Activated gamma-delta T cell treated with Interleukin-2 at 50 U/mL for 16 hours (primary cell): ENCODE measurements at places on chromosomes 5 and 9.

DNA sequence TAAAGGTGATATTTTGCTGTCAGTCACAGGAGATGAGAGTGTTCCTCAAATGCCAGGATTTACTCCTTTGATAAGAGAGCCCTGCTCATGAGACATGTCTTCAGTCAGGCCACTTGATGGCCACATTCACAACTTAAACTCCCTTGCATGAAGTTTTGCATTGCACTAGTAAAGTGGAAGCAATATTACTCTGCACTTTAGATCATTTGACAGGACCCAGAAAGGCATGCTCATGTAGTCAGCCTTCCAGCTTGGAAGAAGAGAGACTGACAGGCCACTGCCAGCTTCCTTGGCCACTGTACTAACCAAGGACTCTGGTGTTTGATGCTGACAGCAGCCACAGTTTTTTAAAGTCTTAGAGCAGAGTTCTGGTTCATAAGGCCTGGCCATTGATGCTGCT, 42.6 kb downstream of the NPR3 start:
- no peak for DNase-seq

- DNase-seq = no peak
Observed at GRCh38 chr9:114390952-114391351, 3.2 kb upstream of the AKNA start.

GRCh38 chr5:17184588-17184987, 32.8 kb upstream of the BASP1 start:
- DNase-seq = no peak

- no peak for DNase-seq
Observed at GRCh38 chr5:38426986-38427950, 129.2 kb downstream of the LIFR start.

DNA sequence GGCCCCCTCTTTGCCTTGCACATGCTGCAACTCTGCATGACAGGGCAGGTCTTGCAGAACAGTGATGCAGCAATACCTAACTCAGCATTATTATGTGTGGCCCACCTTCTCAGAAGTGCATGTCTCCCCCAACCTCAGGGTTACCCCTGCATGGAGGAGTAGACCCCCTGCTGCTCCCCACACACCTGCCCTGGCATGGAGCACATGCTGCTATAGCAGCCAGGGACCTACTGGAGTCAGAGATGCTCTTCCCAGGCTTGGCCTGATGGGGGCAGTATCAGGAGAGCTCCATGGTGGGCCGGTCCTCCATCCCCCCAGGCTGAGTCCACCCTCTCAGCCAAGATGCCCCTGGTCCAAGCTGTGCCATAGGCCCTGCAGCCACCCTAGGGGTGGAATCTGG, 13.2 kb upstream of the BOD1 start:
- DNase-seq = no peak

- no peak for DNase-seq
Observed at GRCh38 chr9:133113163-133113948, 7.7 kb downstream of the RALGDS start.

DNA sequence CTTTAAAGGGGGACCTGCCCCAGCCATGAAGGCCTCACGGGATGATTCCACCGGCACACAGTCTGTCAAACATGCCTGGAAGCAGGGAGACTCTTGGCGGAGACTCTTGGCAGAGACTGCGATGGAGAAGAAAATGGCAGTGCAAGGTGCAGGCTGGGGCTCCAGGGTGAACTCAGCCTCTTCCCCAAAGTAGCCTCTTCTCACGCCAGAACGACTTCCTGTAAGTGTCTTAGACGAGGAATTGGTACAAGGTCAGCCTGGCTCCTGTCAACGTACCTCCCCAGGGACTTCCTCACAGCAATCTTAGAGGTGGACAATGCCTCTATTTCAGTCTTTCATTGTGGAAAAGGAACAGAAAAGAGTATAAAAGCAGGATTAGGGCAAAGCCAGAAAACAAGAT, 109.3 kb downstream of the UGCG start:
- no peak for DNase-seq

GRCh38 chr5:131942016-131942415, 3.4 kb downstream of the MEIKIN start:
- no peak for DNase-seq

DNA sequence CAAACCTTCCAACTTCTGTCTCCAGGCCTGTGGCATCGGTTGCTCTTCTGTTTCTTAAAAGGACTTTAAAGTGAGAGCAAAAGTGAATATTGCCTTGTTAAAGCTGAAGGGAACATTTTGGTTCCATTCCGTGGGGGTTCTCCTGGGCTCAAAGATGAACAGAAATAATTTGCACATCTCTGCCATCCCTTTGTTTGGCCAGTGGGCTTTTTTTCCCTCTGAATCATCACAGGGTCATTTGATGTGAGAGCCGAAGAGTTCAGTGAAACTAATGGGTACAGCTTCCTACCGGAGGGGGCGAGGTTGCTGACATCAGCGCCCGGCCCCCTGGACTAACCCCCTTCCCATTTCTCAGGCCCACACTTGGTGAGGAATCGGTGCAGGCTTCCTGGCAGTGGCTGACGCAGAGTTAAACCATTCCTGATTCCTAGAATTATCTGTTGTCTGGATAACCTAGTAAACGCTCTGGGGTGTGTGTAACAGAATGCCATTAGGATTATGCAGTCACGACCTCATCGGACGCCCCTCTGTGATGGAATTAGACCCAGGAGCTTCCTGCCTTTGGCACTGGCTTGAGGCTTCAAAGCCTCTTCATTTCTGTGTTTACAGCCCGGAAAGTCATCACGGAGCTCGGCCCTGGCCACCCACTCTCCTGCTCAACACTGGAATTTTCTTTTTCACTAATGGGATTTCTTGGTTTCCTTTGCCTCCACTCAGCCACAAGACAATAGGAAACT, 61.6 kb upstream of the RPL26L1 start:
- DNase-seq = no peak

- DNase-seq = no peak
Observed at GRCh38 chr5:125487231-125487630, 740.8 kb upstream of the ZNF608 start.

- DNase-seq = no peak
Observed at GRCh38 chr5:92780057-92780456, 801.0 kb downstream of the NR2F1-AS1 start.

DNA sequence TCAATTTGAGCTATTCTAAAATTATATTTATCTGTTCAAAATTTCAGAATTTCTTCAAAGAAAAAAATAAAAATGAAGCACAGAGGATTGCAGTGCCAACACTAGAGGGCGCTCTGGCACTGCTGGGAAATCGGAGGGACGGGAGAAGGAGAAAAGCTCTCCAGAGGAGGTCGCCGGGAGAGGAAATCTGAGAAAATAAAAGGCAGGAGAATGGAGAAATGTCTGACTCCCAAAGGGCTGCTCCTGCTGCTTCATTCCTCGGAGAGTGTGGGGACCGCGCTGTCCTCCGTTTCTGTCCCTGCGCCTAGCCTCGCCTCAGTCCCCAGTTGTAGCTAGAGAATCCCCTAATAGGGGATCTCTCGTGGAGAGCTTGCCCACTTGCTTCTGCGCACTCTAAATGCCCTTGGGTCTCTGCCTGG, 40.0 kb upstream of the ARSB start:
- DNase-seq = peak; percentile 32

DNA sequence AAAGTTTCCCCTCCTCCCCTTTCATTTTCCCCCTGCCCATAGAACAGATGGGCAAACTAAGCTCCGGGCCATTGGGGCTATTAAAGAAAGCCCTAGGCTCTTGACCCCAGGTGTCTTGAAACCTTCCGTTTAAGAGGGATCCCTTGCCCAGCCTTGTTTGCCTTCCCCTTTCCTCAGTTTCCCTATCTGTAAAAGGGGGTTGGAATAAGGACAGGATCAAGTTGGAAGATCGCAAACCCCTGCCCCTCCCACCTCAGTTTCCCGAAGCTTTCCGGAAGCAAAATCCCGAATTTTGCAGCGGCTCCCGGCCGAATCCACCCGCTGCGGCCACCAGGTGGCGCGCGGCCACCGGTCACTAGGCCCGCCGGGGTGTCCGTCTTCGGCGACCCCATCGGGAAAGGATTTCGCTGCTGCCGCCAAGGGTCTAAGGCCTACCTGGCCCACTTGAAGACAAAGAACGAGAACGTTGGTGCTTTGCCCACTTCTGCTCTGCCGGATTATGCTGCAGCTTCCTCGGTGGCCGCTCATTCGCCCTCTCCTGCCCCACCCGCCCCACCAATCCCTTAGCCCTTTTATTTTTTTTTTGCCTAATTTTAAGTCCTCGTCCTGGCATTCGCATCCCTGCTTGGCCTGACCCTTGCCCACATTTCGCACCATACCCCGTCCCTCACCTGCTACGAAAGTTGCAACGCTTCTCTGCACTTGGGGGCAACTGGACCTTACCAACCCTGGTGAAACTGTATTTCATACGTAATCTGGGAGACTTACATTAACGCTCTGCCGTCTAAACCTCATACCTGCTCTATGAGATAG, 962 bp upstream of the NR6A1 start:
- no peak for DNase-seq

DNA sequence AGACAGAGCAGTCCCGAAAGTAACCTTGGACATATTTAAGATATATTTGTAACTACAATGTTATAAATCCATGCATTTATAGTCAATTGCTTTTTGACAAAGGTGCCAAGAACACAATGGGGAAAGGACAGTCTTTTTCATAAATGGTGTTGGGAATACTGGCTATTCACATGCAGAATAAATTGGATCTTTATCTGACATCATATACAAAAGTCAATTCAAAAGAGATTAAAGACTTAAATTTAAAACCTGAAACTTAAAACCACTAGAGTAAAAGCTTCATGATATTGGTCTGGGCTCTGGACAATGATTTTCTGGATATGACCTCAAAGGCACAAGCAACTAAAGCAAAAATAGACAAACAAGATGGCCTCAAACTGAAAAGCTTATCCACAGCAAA, 950.7 kb upstream of the TYRP1 start:
- DNase-seq = no peak

- no peak for DNase-seq
Observed at GRCh38 chr5:118253225-118254061, 734.9 kb downstream of the DTWD2 start.

GRCh38 chr9:79165020-79165780, 406.6 kb upstream of the TLE4 start:
- no peak for DNase-seq

DNA sequence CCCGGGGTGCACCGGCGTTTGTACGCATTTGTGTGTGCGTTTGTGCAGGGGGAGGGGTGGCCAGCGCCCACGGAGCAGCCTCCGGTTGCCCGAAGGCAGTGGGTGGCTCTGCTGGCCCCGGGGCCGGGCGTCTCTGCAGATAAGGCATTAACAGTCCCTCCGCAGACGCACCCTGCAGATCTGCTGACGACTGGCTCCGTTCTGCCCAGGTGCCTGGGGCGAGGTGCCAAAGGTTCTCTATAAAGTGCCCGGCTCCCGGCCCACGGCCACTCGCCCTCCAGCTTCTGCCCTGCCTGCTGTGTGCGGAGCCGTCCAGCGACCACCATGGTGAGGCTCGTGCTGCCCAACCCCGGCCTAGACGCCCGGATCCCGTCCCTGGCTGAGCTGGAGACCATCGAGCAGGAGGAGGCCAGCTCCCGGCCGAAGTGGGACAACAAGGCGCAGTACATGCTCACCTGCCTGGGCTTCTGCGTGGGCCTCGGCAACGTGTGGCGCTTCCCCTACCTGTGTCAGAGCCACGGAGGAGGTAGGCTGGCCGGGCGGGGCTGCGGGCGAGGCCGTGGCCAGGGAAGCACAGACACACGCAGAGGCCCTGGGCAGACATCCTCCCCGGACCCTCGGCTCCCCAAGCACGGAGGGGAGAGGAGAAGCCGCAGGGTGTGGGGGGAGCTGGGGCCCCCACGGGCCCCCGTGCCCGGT, at the start of gene SLC6A19:
TSS of gene SLC6A19 (plus strand) at position 269 of the 699 bp plus-strand sequence. CDS start at position 325, 56 bp downstream.
- no peak for DNase-seq

DNA sequence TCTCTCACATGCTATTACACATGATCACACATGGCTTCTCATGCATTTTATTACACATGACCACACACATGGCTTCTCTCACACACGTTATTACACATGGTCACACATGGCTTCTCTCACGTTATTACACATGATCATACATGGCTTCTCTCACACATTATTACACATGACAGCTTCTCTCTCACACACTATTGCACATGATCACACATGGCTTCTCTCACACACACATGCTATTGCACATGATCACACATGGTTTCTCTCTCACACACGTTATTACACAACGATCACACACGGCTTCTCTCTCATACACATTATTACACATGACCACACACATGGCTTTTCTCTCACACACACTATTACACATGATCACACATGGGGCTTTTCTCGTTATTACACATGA, 954 bp upstream of the SLC45A2 start:
- DNase-seq = no peak

GRCh38 chr5:151587796-151588555, 3.2 kb downstream of the FAT2 start:
- no peak for DNase-seq

DNA sequence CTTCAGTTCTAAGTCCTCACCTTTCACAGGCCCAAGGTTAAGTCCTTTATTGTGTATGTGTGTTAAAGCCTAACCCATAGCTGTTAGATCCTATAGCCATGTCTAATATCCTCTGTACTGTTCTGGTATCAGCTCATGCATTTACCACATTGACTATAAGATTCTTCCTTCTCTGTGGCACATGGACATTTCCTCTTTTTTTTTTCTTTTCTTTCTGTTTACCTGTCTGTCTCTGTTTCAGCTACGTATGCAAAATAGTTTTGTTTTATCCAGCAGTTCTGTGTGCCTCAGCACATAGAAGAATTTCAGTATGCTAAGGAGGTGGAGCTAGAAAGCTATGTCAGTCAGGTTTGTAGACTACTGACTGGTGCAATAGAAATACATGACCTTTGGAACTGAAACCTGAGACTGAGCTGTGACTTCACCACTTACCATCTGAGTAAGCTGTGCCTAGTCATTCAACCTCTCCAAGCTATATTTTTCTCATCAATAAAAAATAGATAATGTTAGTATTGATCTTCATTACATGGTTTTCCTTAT, 155.6 kb upstream of the VLDLR start:
- no peak for DNase-seq

GRCh38 chr9:120071760-120072159, 508.2 kb downstream of the CDK5RAP2 start:
- no peak for DNase-seq

- no peak for DNase-seq
Observed at GRCh38 chr5:14593326-14594021, 11.9 kb downstream of the OTULINL start.

DNA sequence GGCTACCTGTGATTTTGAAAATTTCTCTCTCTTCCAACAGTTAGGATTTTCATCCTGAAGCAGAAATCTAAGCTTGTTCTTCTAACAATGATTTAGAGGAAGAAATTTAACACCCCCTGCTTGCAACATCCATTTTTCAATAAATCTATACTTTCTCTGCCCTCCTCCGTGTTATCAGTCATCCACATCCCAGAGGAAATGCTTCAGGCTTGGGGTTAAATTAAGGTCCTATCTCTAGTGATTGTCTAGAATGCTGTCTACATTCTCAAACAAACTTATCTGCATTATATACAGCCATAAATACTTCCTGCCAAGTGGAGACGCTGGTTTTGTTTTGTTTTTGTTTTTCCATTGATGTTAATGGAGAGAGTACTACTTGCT, 371.0 kb downstream of the CSNK1G3 start:
- DNase-seq = no peak

- no peak for DNase-seq
Observed at GRCh38 chr5:73374520-73375190, 73.9 kb downstream of the FOXD1 start.

GRCh38 chr5:11289733-11290132, 528.7 kb upstream of the DAP start:
- DNase-seq = no peak
